ENCODE measurements at places on chromosomes 7 and 10.

DNA sequence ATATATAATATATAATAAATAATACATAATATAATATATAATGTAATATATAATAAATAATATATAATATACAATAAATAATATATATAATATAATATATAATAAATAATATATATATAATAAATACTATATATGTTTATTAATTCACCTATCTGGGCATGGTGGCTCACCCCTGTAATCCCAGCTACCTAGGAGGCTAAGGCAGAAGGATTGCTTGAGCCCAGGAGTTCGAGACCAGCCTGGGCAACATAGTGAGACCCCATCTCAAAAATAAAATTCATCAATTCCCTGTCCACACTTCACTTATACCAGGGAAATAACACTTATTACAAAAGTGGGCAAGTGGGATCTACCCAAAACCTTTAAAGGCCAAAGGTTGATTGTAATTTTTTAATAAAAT is 281.1 kb downstream of the PRPF18 start:
- DNase-seq: no peak

DNA sequence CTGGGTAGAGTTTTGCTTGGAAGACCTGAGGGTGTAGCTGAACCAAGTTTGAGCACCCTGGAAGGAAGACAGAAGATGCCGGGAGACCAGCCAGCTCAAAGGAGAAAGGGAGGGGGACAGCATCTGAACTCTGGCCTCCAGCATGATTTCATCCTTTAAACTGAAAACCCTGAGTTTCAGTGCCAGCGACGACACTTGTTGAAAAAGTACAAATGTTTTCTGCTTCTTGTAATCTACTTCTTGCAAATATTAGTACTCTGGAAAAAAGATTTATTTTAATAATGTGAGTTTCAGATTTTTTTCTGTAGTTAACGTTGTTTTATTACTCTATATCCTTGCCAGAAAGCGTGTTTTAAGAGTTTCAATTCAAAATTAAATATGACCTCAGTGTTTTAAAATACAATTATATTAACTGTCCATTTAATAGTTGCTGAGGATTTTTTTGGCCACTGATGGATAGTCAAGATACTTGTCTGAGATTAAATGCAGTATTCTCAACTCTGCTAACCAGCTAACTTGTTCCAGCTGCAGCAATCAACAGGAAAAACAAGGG is 227.7 kb downstream of the MGMT start:
- DNase-seq: no peak

DNA sequence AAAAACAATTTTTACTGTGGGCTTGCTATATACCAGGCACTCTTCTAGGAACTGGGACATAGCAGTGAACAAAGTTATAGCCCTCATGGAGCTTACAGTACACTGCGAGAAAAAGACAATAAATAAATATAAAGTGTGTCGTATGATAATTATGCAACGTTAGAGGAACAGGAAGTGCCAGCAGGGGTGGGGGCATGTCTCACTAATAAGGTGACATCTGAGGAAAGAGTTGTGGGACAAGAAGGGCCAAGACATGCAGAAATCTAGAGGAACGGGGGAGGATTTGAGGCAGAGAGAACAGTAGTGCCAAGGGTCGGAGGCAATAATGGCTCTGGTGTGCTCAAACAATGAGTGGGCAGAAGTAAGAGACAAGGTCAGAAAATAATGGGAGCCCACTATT is 52.8 kb downstream of the LMBR1 start:
- DNase-seq: no peak

DNA sequence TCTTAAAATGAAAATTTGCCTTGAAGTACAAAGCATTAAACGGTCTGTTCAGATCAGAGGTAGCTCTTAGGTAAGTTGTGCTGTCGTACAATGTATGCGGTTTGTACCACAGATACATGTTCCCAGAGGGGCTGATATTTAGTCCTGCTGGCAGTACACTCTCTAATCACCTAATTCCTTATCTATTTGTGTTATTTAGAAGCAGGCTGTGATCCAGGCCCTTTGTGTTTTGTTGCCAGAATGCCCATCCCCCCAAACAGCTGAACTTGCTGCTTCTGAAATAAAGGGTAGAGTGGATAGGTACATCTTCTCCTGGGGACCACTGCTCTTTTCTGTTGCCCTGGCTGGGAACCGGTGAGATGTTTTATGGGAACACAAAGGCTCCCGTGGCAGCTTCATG is 84.5 kb downstream of the SND1 start:
- no peak for DNase-seq

DNA sequence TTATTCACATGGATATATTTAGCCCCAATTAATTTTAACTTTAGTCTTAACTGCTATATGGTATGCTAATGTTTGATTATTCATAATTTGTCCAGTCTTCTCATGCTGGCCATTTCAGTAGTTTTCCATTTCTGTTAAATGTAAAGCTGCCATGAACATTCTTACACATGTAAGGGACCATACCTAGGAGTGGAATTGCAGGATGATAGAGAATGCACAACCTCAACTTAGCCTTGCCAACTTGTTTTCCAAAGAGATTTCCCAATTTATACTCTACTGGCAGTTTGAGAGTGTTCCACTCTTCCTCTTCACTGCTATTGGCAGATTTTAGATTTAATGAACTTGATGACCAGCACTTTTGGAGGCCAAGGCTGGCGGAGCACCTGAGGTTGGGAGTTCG is 68.2 kb downstream of the FANK1 start:
- DNase-seq: no peak

DNA sequence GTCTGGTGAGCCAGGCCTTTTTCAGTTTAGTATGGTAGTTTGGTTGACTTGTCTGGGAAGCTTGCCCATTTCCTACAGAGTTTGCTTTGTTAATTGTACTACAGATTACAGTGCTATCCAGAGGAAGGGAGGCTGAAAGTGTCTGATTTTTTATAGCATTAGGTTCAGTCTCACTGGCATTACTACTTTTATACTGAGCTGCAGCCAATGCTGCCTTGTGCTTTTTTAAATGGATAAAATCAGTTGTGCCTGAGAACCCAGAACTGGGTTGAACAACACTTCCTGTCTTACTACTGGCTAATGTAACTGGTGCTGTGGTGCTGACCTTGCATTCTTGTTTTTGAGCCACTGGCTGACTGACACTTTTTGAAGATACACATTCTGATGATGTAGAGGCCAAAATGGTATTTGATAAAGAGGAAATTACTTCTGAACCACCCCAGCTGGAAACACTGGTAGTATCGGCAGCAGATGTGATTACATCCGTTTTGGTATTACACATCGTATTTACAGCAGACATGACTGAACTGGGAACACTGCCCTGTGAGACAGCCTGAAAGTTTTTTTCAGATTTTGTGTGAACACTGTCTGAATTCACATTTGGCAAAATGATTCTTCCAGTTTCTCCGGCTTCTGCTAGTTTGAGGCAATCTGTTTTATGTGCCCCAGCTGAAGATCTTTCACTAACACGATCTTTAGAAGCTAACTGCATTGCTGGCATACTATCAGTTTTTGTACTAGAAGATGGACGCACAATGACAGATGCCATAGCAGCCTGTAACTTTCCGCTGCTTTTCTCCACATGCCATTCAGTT is 74.1 kb downstream of the NRBF2 start:
- DNase-seq: no peak

Measured in epithelial cell of proximal tubule (primary cell).